NK-92 treated with Interleukin-12 subunit alpha and Interleukin-12 subunit beta, amount 100 ng/mL, for 24 hours (cell line): ENCODE measurements at places on chromosomes 4 and X.

DNA sequence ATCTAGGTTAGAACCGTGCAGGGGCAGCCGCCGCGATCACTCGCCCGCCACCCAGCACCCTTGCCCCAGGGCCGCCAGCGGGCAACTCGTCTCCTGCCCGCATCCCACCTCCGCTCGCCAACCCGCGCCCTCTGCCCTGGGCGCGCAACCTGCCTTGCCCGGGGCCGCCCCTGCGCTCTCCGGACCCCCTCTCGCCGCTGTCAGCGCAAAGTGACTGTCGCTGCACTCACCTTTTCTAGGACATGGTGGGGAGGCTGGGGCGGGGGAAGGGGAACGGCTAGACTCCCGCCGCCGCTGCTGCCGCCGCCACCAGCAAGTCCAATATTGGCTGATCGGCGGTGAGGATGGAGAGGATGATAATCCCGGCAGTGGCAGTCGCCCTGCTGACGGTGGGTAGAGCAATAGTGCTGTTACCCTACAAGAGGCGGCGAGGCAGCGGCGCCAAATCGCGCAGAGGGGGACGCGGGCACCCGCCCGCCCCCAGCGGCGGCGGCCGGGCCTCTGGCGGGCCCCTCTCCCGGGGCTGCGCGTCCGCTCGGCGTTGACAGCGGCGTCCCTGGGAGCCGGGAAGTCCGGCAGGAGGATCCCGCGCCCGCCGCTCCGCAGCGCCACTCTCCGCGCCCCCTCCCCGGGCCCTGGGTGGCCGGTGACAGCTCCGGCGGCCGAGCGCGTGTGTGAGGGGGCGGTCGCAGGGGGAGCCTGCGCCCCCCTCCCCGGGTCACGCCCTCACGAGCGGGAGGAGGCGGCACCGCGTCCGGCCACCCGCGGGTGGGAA, 2.3 kb upstream of the NR3C2 start:
- DNase-seq: no peak

- DNase-seq: no peak
Measured at GRCh38 chr4:120691536-120691935, 231.0 kb downstream of the PRDM5 start.

DNA sequence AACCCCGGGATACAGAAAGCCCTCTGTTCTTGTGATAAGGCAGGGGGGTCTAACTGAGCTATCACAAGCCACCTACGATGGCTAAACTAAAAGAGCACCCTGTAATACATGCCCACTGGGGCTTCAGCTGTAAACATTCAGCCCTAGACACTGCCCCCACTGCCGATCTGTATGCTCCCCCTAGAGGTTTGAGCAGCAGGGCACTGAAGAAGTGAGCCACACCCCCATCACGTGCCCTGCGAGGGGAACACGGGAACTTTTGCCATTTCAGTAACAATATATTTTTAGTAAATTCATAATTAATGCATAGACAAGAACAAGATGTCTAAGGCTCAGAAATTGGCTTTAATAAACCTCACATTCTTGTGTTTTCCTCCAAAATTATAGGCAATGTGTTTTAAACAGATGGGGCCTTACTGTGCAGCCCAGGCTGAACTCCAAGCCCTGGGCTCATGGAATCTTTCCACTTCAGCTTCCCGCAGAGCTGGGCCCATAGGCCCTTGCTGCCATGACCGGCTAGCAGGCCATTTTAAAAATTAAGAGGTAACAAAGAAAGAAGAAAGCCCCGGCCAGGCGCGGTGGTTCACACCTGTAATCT, 235.3 kb upstream of the SFRP2 start:
- no peak for DNase-seq

DNA sequence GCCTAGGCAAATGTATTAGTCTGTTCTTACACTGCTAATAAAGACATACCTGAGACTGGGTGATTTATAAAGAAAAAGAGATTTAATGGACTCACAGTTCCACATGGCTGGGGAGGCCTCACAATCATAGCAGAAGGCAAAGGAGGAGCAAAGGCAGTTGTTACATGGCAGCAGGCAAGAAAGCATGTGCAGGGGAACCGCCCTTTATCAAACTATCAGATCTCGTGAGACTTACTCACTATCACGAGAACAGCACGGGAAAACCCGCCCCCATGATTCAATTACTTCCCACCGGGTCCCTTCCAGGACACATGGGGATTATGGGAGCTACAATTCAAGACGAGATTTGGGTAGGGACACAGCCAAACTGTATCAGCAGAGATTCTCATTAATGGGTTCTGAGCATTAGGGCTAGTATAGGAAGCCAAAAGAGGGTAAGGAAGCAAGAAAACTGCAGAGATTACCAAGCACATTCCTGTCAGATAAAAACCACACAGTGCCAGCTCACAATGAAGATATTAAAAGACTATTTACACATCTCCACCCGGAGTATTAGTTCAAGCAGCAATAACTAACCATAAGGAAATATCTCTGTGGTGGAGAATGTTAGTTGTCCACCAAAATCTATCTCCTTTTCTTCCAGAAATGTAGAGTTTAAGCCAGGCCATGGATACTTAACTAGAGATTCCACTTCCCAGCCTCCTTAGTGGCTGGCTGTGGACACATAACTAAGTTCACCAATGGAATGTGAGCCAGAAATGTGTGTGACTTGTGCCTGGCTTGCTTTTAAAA, 61.2 kb upstream of the HOPX start:
- DNase-seq: no peak

GRCh38 chr4:159855731-159856130, 752.9 kb downstream of the RAPGEF2 start:
- DNase-seq: no peak

DNA sequence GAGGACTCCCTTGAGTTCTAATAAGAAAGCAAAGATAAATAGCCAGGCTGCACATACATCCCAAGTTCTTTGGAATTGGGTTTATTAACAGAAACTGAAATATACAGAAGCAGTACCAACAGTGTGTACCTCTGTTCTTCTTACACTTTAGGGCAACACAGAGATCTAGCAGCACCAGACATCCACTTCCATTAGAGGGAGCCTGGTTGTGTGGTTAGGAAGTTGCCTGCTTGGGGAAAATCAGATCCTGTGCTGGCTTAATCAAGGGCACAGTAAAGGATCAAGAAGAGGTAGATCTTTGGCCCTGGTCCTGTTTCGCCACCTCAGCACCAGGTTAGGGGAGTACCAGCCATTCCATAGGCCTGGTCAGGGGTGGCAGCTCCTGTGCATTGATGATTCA, 231.1 kb upstream of the ARHGAP24 start:
- DNase-seq: no peak

DNA sequence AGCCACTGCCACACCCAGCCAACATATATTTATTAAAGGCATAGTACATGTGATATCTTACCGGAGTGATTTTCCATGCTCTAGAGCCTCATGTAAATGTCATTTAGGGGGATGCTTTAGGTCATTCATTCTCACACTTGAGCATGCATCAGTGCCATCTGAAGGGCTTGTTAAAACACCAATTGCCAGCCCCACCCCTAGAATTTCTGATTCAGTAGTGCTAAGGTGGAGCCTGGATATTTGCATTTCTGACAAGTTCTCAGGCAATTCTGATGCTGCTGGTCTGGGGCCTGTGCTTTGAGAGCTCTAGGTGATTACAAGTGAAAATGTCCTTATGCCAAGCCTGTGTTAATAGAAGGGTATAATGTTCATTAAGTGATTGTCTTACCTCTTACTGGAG, 107.7 kb downstream of the PHEX start:
- DNase-seq: no peak

DNA sequence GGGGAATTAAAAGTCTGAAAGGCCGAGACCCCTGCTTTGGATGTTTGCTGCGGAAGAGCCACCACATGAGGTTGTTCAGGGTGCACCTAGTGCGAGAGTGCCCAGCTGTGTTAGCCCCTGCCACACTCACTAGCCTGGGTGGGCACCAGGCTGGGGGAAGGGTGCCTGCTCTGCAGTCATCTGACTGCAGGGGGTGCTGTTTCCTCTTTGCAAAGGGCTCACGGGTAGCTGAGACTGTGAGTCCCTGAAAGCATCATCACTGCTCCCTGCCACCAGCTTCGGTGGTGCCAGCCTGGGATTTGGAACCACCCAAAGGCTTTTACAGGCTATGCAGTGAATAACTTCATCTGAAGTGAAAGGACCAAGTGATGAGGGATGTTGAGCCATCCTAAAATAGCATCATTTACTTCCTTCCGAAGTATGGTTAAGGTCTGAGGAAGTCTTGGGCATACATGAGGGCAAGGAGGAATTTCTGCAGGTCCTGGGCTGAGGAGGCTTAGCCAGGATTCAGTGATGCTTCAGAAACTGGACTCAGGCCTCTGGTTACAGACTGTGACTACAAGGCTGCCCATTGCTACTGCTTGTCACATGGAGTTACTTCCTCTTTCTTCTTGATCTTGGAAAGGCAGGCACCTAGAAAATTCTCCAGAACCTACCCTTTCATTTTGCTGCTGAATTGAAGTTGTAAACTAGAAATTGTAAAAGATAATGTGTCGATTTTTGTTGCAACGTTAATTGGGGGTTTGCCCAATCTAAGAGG, 293.2 kb upstream of the PRPS2 start:
- DNase-seq: no peak

DNA sequence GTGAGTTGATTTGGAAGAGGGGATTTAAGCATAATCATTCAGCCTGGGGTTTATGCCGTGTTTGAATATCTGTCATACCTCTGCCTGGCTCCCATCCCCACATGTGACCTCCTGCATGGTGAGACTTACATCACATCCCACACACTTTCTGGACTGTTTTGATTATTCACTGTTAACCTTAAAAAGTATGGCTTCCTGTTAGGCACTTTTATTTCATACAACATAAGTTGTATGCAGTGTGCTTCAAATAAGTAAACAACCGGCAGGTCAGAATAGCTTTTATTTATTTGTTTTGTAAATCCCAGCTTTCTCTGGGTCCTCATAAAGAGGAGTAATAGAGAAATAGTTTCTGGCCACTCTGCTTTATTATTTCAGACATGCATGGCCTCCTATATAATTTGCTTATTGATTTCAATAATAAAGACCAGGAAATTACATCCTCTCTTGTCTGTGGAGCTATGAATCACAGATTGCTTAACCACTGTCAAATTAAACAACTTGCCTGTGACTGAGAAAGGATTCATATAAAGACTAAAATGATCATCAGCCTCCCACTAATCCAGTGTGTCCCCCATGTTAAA, 376.8 kb upstream of the ZFP42 start:
- no peak for DNase-seq

GRCh38 chr4:15294832-15295231, 133.0 kb upstream of the C1QTNF7 start:
- DNase-seq: no peak

- DNase-seq: no peak
Measured at GRCh38 chr4:148364525-148364924, 77.7 kb downstream of the NR3C2 start.

GRCh38 chrX:87727620-87728019, 210.0 kb downstream of the KLHL4 start:
- no peak for DNase-seq

DNA sequence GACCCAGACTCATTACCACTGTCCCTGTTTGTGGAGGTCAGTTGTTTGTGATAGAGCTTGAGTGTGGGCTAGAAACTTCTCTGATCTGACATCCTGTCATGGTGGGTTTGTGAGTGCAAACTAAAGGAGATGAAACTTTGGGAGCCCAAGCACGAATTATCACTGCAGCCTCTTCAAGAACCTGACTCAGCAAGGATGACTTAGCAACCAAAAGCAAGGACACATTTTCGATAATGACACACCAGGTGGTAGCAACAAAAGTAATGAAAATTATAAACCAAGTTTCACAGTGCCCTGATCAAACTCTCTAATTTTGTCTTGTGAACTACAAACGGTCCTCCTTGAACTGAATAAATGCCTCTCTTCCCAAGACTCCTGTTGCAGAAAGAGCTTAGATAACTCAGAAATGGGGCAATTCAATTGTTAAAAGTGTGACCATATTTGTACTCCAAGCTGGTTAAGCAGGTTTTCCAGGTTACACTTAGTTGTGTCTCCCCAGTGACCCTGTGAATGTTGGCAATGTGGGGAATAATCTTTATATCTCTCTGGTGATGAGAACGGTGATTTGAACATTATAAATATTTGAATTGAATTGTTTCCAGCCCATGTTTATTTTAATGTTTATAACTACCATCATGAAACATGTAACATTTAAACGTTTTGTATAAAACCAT, 52.6 kb upstream of the ATP8A1 start:
- DNase-seq: no peak

DNA sequence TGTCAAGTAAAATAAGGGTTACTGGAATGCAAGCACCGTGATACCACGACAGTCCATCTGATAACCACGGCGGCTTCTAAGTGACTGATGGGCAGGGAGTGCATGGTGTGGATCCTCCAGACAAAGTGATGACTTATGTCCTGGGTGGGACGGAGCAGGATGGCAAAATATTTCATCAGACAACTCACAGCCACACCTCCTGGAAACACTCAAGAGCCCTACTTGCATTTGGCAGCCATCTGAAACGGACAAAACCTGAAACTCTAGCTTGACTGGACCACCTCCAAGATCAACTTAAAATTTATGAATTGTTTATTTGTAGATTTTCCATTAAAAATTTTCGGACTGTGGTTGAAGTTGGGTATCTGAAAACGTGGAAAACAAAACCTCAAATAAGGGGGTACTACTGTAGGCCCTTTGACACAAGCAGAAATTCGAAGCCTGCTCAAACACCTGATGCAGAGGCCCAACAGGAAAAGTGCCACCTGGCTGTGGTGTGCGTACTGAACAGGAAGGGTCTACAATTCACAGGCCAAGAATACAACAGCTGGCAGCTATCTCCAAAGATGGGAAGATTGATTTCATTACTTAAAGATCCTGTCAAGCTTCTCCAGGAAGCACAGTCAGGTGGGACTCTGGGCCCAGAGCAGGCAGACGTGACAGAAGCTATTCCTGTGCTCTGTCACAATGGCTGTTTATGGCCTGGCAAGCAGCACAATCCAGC, 26.0 kb downstream of the LRIT3 start:
- DNase-seq: no peak

- DNase-seq: no peak
Measured at GRCh38 chr4:38129460-38130227, 169.4 kb downstream of the PTTG2 start.

- no peak for DNase-seq
Measured at GRCh38 chrX:133258481-133258880, 40.3 kb upstream of the TFDP3 start.

GRCh38 chrX:130563476-130563875, 161.7 kb downstream of the RBMX2 start:
- DNase-seq: no peak

DNA sequence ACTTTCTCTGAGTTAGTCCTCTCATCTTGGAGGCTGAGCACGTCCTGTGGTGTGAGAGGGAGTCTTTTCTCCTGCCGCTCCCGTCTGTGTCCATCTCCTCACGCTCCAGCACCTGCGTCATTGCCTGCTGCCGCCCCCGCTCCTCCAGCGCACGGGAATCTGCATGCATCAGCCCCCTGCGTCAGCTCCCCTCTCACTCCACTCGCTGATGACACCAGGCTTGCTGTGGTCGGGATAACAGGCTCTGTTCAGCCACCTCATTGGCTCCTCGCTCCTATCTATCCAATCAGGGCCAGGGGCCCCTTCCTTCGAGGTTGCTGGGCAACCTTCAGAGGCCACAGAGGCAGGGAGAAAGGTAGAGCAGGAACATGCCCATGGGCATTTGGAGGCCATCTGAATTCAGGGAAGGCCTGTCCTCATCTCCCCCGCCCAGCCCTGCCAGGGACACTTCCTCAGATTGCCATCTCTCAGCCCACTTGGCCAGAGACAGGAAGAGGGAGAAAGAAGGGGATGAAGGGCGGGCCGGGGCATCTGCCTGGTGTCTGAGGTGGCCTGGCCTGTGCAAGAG, 9.3 kb downstream of the ZNF185 start:
- no peak for DNase-seq
